ENCODE measurements at places on chromosomes 11 and 22.
A peak's percentile ranks its signal among the peaks of the same experiment; 100 is the strongest.

DNA sequence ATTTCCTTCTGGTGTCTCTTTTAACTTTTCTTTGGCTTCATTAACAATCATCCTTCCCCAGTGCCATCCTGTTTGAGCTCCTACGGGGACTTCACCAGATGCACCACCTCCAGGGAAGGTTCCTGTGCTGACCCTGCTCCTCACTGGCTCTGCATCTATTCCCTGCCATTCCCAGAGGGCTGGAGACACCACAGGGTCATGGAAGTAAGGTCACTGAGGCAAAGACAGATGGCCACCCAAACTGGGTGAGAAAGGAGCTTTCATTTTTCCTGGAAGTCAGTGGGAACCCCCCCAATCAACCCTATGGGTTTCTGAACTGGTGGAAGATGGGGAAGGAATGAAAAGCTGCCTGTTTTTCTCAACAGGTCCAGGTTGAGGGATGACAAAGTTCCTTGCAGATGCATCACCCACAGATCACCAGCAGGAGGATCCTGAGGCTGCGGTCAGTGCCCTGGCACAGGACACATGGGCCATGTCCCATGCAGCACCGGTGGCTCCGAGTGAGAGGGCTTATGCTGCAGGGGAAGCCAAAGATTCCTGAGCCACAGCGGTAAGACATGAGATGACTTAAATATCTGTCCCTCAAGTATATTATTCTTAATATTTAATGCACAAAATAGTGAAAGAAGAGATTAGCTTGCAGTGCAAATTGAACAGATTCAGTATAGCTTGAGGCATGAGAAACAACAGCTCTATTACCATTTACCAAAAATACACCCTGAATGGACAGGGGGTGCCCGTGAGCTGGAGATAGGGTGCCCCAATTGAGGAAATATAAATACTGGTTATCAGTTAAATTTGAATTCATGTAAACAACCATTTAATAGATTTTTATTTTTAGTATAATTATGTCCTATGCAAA lies 73.0 kb upstream of the VPREB1 start:
- DNase-seq = peak; percentile 8
- H3K27me3 ChIP-seq = peaks cover 51% of the 10 kb centered on the region
- H3K36me3 ChIP-seq = no peaks in the 10 kb centered on the region

GRCh38 chr11:105297463-105297862 lies 157.9 kb upstream of the CARD18 start:
- H3K4me1 ChIP-seq = peaks cover 2% of the 10 kb centered on the region
- H3K27ac ChIP-seq = no peak overlapping the region
- no peak overlapping the region for H3K4me3 ChIP-seq

- H3K4me3 ChIP-seq = no peak overlapping the region
- no peaks in the 10 kb centered on the region for H3K36me3 ChIP-seq
These were observed 26.0 kb downstream of the PTPN5 start for GRCh38 chr11:18765554-18765953.

- no peak overlapping the region for H3K4me3 ChIP-seq
- H3K27ac ChIP-seq = no peak overlapping the region
- no peaks in the 10 kb centered on the region for H3K36me3 ChIP-seq
These were observed 16.6 kb downstream of the TUG1 start for GRCh38 chr22:30985561-30986208.

DNA sequence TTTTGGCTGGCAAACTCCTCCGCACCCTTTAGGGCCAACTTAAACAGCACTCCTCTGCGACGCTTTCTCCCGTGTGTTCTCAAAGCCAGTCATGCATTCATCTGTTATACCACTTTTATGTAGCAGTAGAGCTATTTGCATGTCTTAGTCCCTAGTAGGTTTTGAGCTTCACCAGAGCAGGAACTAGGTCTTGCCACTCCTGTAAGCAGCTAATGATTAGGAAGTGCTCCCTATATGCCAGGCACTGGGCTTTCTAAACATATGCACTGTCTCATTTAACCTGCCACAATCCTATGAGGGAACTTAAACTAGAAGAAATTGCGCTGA lies 180.8 kb downstream of the DBX1 start:
- DNase-seq = no peak
- H3K36me3 ChIP-seq = peaks cover 68% of the 10 kb centered on the region
- peaks cover 11% of the 10 kb centered on the region for H3K4me1 ChIP-seq

DNA sequence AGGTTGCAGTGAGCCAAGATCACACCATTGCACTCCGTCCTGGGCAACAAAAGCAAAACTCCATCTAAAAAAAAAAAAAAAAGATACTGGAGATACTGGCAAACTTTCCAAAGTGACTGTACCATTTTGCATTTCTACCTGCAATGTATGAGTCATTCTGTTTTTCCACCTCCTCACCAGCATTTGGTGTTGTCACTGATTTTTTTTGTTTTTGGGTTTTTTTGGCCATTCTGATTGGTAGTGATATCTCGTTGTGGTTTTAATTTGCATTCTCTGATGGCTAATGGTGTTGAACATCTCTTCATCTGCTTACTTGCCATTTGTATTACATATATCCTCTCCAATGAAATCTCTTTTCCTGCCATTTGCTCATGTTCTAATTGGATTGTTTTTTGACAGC lies 12.0 kb upstream of the RBX1 start:
- H3K36me3 ChIP-seq = peaks cover 5% of the 10 kb centered on the region
- H3K4me1 ChIP-seq = no peaks in the 10 kb centered on the region
- H3K4me3 ChIP-seq = no peak overlapping the region
- no peak overlapping the region for H3K27ac ChIP-seq
- DNase-seq = no peak

DNA sequence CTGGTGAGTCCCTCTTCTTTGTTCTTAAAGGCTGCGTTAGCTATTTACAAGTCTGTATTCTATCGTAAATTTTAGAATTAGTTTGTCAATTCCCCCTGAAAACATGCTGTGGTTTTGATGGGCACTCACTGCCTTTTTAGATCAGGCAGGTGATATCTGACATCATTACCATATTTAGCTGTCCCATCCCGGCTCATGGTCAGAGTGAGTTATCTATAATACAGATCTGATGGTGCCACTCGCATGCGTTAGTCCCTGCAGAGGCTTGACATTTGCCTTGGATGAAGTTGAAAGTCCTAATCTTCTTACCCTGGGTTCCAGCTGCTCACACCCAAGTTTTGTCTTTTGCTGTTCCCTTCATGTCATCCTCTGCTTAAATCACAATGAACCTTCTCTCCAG lies 150.5 kb upstream of the NARS2 start:
- no peak for DNase-seq
- no peak overlapping the region for H3K4me3 ChIP-seq

GRCh38 chr11:113841691-113842090 lies 33.7 kb downstream of the USP28 start:
- H3K27ac ChIP-seq = no peak overlapping the region
- no peak for DNase-seq
- no peaks in the 10 kb centered on the region for H3K27me3 ChIP-seq
- H3K4me3 ChIP-seq = no peak overlapping the region

DNA sequence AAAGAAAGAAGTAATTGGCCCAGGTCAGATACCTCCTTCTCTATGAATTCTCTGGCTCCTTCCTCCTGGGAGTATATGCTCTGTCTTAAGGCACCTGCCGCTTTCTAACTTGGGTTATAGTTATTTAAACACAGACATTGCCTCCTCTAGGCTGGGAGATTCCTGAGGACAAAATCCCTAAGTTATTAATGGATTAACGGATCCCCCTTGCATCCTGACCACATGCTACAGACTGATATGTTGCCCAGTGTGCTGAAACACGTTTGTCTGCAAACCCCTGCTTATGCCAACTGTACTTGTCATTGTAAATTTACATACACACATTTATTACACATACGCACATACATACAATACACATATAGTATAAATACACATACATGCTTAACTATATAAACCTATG lies 35.3 kb downstream of the PACSIN2 start:
- H3K4me3 ChIP-seq = no peak overlapping the region
- H3K36me3 ChIP-seq = no peaks in the 10 kb centered on the region

DNA sequence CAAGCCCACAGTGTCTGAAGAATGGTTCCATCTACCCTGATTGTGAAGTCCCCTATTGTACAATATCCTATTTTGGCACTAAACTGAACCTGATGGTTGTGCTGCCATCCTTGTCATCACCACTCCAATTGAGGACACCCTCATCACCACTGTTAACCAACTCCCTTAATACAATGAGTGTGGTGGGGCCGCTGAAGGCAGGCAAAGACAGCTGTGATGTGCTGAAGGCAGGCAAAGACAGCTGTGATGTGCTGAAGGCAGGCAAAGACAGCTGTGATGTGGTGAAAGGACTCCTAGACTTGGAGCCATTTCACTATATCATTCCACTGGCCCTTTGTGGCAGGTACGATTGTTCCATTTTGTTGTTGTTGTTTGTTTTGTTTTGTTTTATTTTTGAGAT lies 481.6 kb downstream of the SOX6 start:
- H3K4me3 ChIP-seq = no peak overlapping the region
- DNase-seq = no peak
- H3K36me3 ChIP-seq = no peaks in the 10 kb centered on the region
- no peaks in the 10 kb centered on the region for H3K4me1 ChIP-seq
- H3K27me3 ChIP-seq = peaks cover 25% of the 10 kb centered on the region

GRCh38 chr11:1628506-1629325 lies 859 bp upstream of the KRTAP5-5 start:
- peak; percentile 30 for DNase-seq
- no peaks in the 10 kb centered on the region for H3K36me3 ChIP-seq
- no peak overlapping the region for H3K27ac ChIP-seq
- H3K4me3 ChIP-seq = no peak overlapping the region
- H3K27me3 ChIP-seq = peaks cover 72% of the 10 kb centered on the region
- no peaks in the 10 kb centered on the region for H3K4me1 ChIP-seq

GRCh38 chr11:64268893-64269539 lies 15.4 kb downstream of the BAD start:
- H3K27ac ChIP-seq = peak overlapping the region; percentile 94
- peaks cover 28% of the 10 kb centered on the region for H3K36me3 ChIP-seq
- DNase-seq = peak; percentile 67
- H3K4me1 ChIP-seq = peaks cover 25% of the 10 kb centered on the region
- no peaks in the 10 kb centered on the region for H3K27me3 ChIP-seq
- peak overlapping the region; percentile 83 for H3K4me3 ChIP-seq

GRCh38 chr11:5486003-5486402 lies 2.5 kb upstream of the OR52D1 start:
- H3K27me3 ChIP-seq = no peaks in the 10 kb centered on the region
- no peak overlapping the region for H3K4me3 ChIP-seq
- no peak overlapping the region for H3K27ac ChIP-seq
- no peaks in the 10 kb centered on the region for H3K4me1 ChIP-seq
- DNase-seq = no peak

DNA sequence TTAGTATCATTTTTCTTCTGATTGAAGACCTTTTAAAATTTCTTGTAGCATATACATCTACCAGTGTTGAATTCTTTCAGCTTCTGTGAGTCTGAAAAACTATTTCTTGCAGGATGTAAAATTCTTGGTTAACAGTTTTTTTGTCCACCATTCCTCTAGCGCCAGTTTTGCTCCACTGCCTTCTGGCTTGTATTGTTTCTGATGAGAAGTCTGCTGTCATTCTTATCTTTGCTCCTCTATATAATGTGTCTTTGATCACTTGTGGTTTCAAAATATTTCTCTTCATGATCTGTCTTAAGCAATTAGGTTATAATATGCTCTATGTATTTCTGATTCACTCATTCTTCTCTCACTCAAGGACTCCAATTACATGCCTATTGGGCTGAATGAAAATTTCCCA lies 152.3 kb downstream of the INSC start:
- no peaks in the 10 kb centered on the region for H3K4me1 ChIP-seq
- H3K27me3 ChIP-seq = no peaks in the 10 kb centered on the region
- no peak for DNase-seq
- no peak overlapping the region for H3K4me3 ChIP-seq
- no peak overlapping the region for H3K27ac ChIP-seq
- H3K36me3 ChIP-seq = no peaks in the 10 kb centered on the region

DNA sequence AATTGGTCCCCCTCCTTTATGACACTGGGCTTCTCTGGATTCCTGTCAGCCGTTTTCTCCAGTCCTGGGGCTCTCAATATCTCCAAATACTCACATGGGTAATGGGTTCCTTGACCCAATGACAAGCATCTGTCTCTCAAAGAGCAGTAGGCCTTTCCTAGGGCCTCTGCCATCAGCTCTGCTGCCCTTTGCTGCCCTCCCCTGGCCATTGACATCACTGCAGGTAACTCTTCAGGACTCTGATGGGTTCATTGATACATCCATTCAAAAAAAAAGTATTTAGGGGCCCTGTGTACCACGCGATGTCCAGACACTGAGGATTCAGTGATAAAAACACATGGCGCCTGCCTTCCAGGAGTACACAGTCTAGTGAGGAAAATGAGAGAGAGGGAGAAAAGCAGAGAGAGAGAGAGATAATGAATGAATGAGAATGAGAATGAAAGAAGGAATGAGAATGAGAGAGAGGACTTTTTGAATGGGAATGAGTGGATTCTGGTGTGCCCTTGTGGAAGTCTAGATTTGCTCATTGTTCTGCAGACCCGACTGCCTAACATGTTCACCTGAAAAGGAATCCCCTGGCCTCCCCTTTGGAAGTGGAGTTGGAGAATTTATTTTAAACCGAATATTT lies 42.6 kb upstream of the OLFML1 start:
- no peaks in the 10 kb centered on the region for H3K4me1 ChIP-seq
- H3K27ac ChIP-seq = no peak overlapping the region
- H3K27me3 ChIP-seq = peaks cover 3% of the 10 kb centered on the region
- no peaks in the 10 kb centered on the region for H3K36me3 ChIP-seq

- no peak overlapping the region for H3K27ac ChIP-seq
- peaks cover 33% of the 10 kb centered on the region for H3K4me1 ChIP-seq
- H3K4me3 ChIP-seq = no peak overlapping the region
- no peaks in the 10 kb centered on the region for H3K36me3 ChIP-seq
- no peaks in the 10 kb centered on the region for H3K27me3 ChIP-seq
- DNase-seq = no peak
These were observed 17.4 kb upstream of the GNB1L start for GRCh38 chr22:19871845-19872778.

DNA sequence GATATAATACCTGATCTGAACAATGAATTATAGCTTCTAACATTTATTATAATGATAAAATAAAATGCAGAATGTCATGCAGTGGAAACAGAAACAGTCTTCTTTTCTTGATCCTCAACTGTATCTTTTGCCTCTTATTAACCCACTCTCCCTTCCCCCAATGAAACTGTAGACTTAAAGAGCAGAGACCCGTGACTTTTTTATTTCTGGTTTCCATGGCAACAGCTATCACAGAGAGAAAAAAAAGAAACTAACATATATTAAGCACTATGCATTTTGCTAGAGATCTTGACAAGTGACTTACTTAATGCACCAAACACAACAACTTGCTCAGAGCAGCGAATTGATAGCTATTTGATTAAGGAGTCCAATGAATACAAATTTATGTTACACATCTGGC lies 69.3 kb downstream of the RAB38 start:
- no peak for DNase-seq
- no peak overlapping the region for H3K27ac ChIP-seq
- H3K4me3 ChIP-seq = no peak overlapping the region
- H3K27me3 ChIP-seq = no peaks in the 10 kb centered on the region
- no peaks in the 10 kb centered on the region for H3K36me3 ChIP-seq

DNA sequence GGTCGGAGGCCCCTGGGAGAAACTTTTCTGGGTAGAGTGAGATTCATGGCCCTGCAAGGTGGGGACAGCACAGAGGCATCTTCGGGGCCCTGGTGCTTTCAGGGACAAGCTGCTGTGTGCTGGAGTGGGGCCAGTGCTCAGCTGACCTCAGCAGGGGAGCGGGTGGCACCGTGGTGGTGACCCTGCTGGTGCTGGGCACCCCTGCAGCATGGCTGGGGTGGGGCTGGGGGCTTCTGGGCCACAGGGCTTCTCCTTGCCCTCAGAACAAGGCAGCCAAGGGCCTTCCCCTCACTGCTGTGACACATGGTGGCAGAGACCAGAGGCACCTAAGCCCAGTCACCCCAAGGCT lies 24.9 kb upstream of the GNB1L start:
- no peak overlapping the region for H3K27ac ChIP-seq
- no peaks in the 10 kb centered on the region for H3K27me3 ChIP-seq
- peaks cover 21% of the 10 kb centered on the region for H3K36me3 ChIP-seq
